MCF 10A (cell line): ENCODE measurements at places on chromosomes 12 and 14. TPM values are rescaled to one million over a fixed set of nuclear protein-coding genes. Genes with fewer than 3 reads are reported as not detected.
A peak's percentile ranks its signal among the peaks of the same experiment; 100 is the strongest.

SDSL gene
- 21.1 and 32.7 TPM in 2 replicates for total RNA-seq

IQSEC3 gene
- not detected in 2 replicates for total RNA-seq

CFAP54 gene
- total RNA-seq, result 0.56 and 1.1 TPM in 2 replicates

MSRB3 gene
- total RNA-seq, result 31.1 and 35.1 TPM in 2 replicates

PIWIL1 gene
- total RNA-seq, result not detected in 2 replicates

GRCh38 chr12:55839345-55840140, 3.2 kb downstream of the MMP19 start:
- no peak for DNase-seq
- no peaks in the 10 kb centered on the region for H3K27me3 ChIP-seq
- H3K4me1 ChIP-seq, result peaks cover 17% of the 10 kb centered on the region
- H3K27ac ChIP-seq, result no peak overlapping the region
- no peak overlapping the region for H3K4me3 ChIP-seq
- no peaks in the 10 kb centered on the region for H3K36me3 ChIP-seq

- no peak overlapping the region for H3K4me3 ChIP-seq
- H3K27ac ChIP-seq, result peak overlapping the region; percentile 13
- peaks cover 29% of the 10 kb centered on the region for H3K4me1 ChIP-seq
- no peaks in the 10 kb centered on the region for H3K27me3 ChIP-seq
Observed at GRCh38 chr12:26744697-26745440, 88.1 kb downstream of the ITPR2 start.

DNA sequence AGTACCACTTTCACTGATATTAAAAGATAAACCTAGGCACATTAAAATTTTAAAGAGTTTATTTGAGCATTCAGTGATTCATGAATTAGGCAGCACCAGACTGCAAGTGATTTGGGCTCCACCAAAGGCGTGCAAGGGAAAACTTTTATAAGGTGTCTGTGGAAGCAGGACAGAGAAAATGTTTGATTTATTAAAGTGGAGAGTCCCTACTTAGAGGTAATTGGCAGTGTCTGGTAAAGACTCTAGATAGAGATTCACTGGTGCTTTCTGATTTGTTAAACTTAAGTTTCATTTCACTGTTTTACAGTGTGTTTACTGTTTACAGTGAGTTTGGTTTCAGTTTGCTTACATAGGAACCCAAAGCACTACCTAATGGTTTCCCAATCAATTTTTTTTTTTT, 72.8 kb downstream of the ANKS1B start:
- peaks cover 61% of the 10 kb centered on the region for H3K4me1 ChIP-seq
- peak overlapping the region; percentile 41 for H3K4me3 ChIP-seq
- DNase-seq, result peak; percentile 39
- H3K36me3 ChIP-seq, result no peaks in the 10 kb centered on the region

DNA sequence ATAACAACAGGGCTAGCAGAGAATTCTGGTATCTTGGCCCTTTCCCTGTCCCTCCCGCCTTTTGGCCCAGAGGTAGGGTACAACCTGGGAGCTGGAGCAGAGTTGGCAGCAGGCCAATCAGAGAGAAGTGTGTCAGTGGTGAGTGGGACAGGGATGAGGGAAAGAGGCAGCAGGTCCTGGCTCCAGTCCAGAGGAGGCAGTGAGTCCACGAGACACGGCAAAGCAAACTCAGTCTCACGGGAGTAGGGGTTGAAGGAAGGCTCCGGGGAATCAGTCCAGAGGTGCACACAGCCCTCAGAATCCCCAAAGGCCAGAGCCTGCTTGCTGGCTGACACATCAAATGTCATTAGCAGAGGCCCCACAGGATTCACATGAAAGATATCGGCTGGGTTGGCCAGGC, 7.3 kb downstream of the PAN2 start:
- DNase-seq, result no peak
- H3K27ac ChIP-seq, result no peak overlapping the region
- peaks cover 74% of the 10 kb centered on the region for H3K36me3 ChIP-seq
- no peaks in the 10 kb centered on the region for H3K27me3 ChIP-seq
- peaks cover 6% of the 10 kb centered on the region for H3K4me1 ChIP-seq

DNA sequence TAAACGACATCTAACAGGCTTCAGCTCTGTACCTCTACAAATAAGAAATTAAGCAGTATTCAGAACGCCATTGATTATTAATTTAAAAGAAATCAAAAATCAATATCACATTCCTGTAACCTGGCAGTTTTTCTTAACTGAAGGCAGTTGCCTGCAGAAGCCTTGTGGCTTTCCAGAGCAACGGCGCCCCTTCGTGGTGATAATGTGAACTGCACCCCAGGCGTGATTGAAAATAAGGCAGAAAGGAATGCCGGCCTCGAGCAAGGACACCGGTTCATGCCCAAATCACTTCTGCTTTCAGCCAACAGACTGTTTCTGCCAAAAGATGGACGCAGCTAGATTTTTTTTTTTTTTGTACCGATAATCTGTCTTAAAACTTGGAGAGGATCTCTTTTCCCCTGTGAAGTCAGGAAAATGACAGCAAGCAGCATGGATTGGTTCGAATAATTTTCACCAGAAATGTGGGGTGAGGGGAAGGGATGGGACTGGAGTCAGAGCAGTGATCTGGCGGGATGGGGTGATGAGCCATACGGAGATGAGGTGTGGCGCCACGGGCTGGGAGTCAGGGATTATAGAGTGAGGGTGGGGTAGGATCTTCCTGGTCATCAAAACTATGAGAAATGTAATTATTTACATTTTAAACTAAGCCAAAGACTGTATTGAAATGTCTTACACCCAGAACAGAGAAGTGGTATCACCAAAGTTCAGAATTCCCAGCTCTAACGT, 473.0 kb downstream of the DPF3 start:
- no peaks in the 10 kb centered on the region for H3K27me3 ChIP-seq
- no peak overlapping the region for H3K27ac ChIP-seq
- H3K4me3 ChIP-seq, result no peak overlapping the region
- no peaks in the 10 kb centered on the region for H3K36me3 ChIP-seq
- no peaks in the 10 kb centered on the region for H3K4me1 ChIP-seq

DNA sequence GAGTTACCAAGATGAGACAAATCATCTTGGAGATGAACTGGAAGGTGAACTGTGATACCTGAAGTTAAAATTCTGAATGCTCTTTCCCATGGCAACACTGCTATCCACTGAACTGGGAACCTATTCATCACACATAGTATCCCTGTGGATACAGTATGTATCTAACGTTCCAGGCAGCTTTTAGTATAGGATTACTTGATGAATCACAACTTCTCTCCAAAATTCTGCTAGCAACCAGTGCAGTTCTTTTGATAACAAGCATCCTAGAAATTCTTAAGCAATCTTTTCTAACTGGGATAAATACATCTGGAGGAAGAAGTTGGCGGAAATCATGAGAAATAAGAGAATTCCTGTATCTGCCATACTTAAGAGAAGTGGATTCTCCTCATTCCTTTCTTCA, 66.4 kb downstream of the PAWR start:
- no peaks in the 10 kb centered on the region for H3K27me3 ChIP-seq
- H3K4me1 ChIP-seq, result peaks cover 23% of the 10 kb centered on the region
- peak overlapping the region; percentile 46 for H3K27ac ChIP-seq
- H3K36me3 ChIP-seq, result peaks cover 28% of the 10 kb centered on the region
- no peak for DNase-seq

DNA sequence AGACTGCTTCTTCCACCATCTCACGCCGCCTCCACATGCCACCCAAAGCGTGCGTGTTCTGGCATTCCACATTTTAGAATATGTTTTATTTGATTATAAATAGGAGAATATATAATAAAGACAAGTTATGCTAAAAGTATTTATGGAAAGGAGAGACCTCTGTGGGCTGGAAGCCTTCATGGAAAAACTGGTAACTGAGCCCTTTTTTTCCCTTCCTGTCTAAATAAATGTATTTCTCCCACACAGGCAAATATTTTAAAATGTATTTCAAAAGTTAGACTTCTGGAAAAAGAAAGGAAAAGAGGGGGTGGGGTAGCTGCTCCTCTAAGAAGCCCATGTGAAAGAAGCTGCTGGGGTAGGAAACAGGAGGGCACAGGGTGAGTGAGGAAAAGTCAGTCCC, 16.1 kb upstream of the NR4A1 start:
- H3K4me1 ChIP-seq, result peaks cover 10% of the 10 kb centered on the region
- no peak for DNase-seq
- H3K4me3 ChIP-seq, result no peak overlapping the region
- H3K27ac ChIP-seq, result no peak overlapping the region
- peaks cover 10% of the 10 kb centered on the region for H3K27me3 ChIP-seq

GRCh38 chr14:34338056-34338455, 124.0 kb downstream of the SPTSSA start:
- H3K27me3 ChIP-seq, result no peaks in the 10 kb centered on the region
- peak overlapping the region; percentile 10 for H3K27ac ChIP-seq
- no peak for DNase-seq
- no peak overlapping the region for H3K4me3 ChIP-seq

- H3K4me3 ChIP-seq, result no peak overlapping the region
- no peaks in the 10 kb centered on the region for H3K36me3 ChIP-seq
- no peak overlapping the region for H3K27ac ChIP-seq
- H3K4me1 ChIP-seq, result no peaks in the 10 kb centered on the region
- DNase-seq, result no peak
Observed at GRCh38 chr12:2277492-2278155, 224.8 kb downstream of the CACNA1C start.

- no peak overlapping the region for H3K27ac ChIP-seq
- H3K27me3 ChIP-seq, result no peaks in the 10 kb centered on the region
- H3K4me1 ChIP-seq, result no peaks in the 10 kb centered on the region
- no peak for DNase-seq
- H3K36me3 ChIP-seq, result no peaks in the 10 kb centered on the region
Observed at GRCh38 chr14:89690139-89690538, 264.4 kb downstream of the EFCAB11 start.

DNA sequence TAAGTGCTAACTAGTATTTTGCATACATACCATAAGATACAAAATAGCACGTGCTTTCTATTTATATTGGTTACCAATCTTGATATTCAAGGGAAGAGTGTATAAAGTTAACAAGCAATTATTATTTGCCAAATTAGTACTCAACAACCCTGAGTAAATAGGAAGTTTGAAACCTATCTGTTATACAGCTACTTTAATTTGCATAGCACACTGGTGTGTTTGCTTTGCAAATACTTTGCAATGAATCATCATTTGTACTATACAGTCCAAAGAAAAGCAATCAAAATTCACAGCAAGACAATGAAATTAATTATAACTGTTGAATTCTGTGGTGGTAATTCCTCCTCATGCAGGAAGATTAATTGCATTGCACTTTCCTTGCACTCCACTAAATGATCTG, 469.1 kb downstream of the PRKD1 start:
- H3K27me3 ChIP-seq, result peaks cover 87% of the 10 kb centered on the region
- H3K36me3 ChIP-seq, result no peaks in the 10 kb centered on the region
- DNase-seq, result no peak
- H3K27ac ChIP-seq, result no peak overlapping the region
- H3K4me3 ChIP-seq, result no peak overlapping the region

DNA sequence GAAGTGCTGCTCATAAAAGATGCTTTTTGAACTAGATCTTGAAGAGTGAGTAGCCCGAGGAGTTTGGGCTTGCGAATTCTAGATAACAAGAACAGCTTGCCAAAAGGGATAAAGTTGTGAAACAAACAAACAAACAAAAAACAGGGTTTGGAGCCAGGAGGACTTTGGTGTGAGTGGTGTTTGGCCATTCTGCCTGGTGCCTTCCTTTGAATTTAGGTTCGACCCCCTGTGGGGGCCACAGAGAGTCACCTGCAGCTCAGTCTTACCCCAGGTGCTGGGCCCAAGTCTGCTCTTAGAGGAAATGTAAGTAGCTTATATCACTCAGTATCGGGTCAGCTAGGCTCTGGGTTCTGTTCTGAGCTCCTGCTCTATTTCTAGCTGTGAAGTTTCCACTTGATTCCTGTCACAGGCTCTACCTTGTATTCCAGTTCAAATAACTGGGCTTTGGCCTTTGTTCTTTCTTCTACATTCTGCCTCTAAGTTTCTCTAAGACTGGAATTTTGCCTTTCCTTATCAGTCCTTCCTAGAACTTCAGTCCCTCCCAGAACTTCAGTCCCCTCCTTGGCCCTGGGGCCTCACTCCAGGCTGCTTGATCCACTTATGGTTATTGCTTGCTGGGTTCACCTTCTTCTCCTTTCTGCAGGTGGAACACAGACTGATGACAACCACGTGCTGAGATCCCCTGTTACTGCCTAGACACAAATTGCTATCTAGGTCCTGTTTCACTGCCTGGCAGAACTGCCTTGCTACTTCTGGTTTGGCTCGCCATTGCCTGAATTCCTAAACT, 20.5 kb upstream of the DUSP6 start:
- no peak overlapping the region for H3K4me3 ChIP-seq
- DNase-seq, result peak; percentile 24
- peaks cover 63% of the 10 kb centered on the region for H3K4me1 ChIP-seq
- H3K27ac ChIP-seq, result peak overlapping the region; percentile 78
- H3K27me3 ChIP-seq, result no peaks in the 10 kb centered on the region

DNA sequence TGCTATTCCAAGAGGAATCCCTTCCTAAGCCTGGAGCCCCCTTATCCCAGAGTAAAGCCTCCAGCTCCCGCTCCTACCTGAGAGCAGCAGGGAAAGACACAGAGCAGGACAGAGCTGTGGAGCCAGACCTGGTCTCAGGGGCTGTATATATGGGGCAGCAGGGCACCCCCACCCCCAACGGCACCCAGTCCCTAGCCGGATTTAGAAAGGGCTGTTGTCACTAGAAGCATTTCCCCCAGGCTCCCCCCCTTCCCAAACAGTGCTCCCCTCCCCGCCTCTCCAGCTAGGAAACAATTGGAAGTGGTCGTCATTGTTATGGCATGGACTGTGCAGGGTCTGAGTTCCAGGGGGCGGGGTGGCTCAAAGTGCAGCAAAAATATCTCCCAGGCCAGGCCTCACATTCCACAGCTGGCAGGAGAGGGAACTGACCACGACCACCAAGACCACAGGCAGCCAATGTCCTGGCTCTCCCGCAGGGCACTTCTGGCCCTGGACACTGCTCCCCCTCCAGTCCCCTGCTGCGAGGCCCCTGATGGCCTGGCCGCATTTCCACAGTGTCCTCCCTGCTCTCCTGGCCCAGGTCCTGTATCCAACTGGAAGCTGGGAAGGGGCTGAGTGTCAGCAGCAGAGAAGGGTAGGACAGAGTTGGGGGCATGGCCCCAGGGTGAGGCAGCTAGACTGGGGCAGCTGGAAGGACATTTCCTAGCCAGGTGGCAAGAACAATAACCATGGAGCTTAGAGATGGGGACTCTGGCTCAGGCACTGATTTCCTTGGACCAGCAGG, at the start of gene MYH7:
TSS of gene MYH7 (minus strand) at position 118 of the 784 bp plus-strand sequence. CDS start 1,928 bp downstream, outside the sequence.
- no peak within 1 kb of the TSS for H3K4me3 ChIP-seq
- no peak for DNase-seq
- H3K27ac ChIP-seq, result no peak within 1 kb of the TSS
- H3K4me1 ChIP-seq, result no peaks in the 10 kb centered on the region
- H3K36me3 ChIP-seq, result no peaks in the 10 kb centered on the region
- H3K27me3 ChIP-seq, result peaks cover 51% of the 10 kb centered on the region
